Activated T-helper 17 cell treated with anti-CD3 and anti-CD28 coated beads, Interleukin-2, amount 50 U/mL, for 72 hours (primary cell): ENCODE measurements at places on chromosomes 7 and 10. TPM values are rescaled to one million over a fixed set of nuclear protein-coding genes. Genes with fewer than 3 reads are reported as not detected.

DNA sequence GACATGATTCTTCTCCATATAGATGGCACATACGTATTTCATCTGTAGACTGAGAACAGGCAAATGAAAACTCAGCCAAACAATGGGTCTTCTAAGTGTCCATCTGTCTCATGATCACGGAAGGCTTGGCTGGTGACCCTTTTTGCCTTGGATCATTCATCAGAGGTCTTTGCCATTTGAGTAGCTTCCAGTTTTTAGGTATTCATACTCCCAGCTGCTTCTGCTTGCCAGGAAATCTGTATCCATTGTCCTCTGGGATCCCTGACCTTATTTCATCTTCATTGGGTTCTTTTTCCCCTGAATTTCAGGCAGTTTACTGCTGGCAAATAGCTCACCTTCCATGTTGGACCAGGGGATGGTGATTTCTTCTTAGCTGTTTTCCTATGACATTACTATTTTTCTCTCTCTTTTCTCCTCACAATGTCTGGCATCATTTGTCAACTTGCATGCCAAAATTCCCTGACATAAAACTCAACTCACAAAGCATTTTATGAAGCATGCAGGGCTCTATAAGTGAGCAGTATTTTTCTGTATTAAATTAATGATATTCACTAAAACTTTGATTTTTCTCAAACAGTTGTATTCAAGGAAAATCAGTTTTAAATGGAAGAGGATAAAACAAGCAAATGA lies 241.2 kb downstream of the DNAJB9 start:
- no peak for ATAC-seq
- no peaks in the 10 kb centered on the region for H3K27me3 ChIP-seq
- H3K4me3 ChIP-seq, result no peak overlapping the region
- H3K27ac ChIP-seq, result no peak overlapping the region

DNA sequence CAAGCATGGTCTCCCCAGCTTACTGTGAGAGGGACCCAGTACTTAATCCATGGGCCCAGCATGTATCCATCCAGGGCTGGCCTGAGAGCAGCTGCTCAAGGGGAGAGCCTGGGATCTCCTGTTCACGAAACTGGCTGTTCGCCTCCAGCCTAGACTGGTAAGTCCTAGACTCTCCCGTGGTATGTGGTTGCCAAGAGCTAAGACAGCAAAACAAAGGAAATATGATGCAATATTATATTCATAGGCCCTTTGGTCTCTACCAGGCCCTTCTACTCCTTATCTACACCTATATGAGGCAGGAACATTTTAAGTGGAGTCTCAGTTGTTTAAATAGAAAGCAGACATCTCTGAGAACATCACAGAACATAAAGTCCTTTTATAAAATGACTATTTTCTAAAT lies 28.9 kb upstream of the STK17A start:
- H3K4me1 ChIP-seq, result peaks cover 15% of the 10 kb centered on the region
- H3K4me3 ChIP-seq, result peak overlapping the region; percentile 52
- peaks cover 4% of the 10 kb centered on the region for H3K27me3 ChIP-seq
- peak overlapping the region; percentile 49 for H3K27ac ChIP-seq
- no peaks in the 10 kb centered on the region for H3K36me3 ChIP-seq

Gene SLC26A4
- 14.7 TPM for total RNA-seq

DNA sequence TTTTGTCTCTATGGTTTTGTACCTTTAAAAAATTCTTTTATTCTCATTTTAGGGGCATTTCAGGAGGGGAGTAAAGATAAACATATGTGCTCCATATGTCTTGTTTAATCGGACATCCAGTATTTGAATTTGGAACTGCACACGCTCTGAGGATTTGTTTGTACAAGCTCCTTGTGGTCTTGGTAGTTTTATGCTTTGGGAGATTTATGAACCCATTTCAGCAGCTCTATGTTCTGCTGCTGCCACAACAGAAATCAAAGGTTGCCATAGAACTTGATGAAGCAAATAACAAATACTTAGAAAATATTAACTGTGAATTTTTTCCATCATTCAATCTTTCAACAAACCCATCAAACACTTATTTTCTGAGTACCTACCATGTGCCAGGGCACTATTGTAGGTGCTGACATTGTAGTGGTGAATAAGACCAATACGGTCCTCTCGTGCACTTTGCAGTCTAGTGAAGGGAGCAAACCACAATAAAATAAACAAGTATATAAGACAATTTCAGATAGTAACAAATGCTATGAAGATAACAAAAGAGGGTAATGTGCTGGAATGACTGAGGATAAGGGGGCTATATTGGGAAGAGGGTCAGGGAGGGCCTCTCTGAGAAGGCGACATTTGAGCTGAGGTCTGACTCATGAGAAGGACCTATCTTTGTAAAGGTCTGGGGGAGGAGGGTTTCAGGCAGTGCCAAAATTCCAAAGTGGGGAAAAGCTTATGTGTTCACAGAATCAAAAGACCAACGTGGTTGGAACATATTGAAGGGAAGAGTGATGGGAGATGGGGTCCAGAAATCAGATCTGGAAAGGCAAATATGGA lies 30.4 kb downstream of the MYPN start:
- H3K27ac ChIP-seq, result no peak overlapping the region
- H3K36me3 ChIP-seq, result no peaks in the 10 kb centered on the region
- no peak for ATAC-seq
- H3K4me3 ChIP-seq, result no peak overlapping the region
- H3K4me1 ChIP-seq, result no peaks in the 10 kb centered on the region
- H3K27me3 ChIP-seq, result peaks cover 14% of the 10 kb centered on the region

- no peak for ATAC-seq
- no peaks in the 10 kb centered on the region for H3K27me3 ChIP-seq
- no peaks in the 10 kb centered on the region for H3K36me3 ChIP-seq
- H3K4me3 ChIP-seq, result no peak overlapping the region
- H3K27ac ChIP-seq, result no peak overlapping the region
Observed at GRCh38 chr10:71911296-71911953, 52.8 kb upstream of the CHST3 start.

Gene ABCF2
- 55.2 TPM for total RNA-seq

Gene LLCFC1
- total RNA-seq, result not detected

- peak; percentile 49 for ATAC-seq
- H3K27me3 ChIP-seq, result no peaks in the 10 kb centered on the region
- H3K27ac ChIP-seq, result no peak overlapping the region
- H3K4me1 ChIP-seq, result peaks cover 18% of the 10 kb centered on the region
- H3K4me3 ChIP-seq, result no peak overlapping the region
Observed at GRCh38 chr10:15211464-15211979, 43.0 kb upstream of the NMT2 start.

DNA sequence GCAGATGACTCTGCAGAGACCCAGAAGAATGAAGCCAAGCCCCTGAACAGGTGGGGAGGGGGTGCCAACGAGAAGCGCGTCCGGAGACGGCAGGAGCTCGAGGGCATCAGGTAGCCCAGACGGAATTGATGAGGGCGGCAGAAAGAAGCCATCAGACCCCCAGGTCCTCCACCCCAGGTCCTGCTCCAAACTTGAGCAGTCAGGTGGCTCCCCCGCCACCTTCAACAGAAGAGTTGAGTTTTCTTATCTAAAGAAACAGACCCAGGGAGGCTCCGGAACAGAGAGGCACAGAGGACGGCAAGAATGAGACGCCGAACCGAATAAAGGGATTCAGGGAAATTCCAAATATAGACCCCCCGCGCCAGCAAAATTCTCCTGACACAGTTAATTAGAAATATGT lies 22.2 kb downstream of the RGS10 start:
- peaks cover 88% of the 10 kb centered on the region for H3K36me3 ChIP-seq
- H3K27ac ChIP-seq, result peak overlapping the region; percentile 44
- H3K4me1 ChIP-seq, result peaks cover 27% of the 10 kb centered on the region
- no peaks in the 10 kb centered on the region for H3K27me3 ChIP-seq
- ATAC-seq, result no peak
- H3K4me3 ChIP-seq, result no peak overlapping the region

DNA sequence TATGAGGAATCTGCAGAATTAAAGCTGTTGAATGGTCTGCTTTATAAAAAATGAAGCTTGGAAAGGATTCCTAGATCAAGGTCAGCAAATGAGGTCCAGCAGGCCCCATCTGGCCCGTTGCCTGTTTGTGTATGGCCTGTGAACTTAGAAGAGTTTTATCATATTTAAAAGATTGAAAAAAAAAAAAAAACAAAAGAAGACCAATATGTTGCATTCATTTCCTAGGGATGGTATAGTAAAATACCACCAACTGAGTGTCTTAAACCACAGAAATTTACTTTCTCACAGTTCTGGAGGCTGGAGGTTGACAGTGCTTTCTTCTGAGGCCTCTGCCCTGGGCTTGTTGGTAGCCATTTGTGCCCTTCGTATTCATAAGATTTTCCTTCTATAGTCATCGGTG lies 109.2 kb downstream of the PPP1R3A start:
- no peaks in the 10 kb centered on the region for H3K4me1 ChIP-seq
- ATAC-seq, result no peak
- no peaks in the 10 kb centered on the region for H3K27me3 ChIP-seq
- H3K27ac ChIP-seq, result no peak overlapping the region

DNA sequence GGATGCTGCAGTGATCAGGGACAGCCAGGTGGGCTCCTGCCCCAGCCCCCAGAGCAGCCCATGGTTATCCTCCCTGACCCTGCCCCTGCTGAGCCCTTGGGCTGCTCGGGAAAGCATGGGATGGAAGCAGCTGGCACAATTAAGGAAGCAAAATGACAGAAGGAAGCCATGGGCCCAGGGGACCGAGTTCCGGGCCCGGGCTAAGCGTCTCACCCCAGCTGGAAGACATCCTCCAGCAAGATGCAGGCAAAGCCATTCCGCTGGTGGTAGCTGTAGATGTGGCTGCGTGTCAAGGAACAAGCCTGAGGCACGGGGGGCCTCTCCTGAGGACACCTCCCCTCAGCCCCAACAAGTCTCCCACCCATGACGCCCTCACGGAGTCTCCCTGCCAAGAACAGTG lies 1.1 kb downstream of the ATG9B start:
- H3K27me3 ChIP-seq, result peaks cover 4% of the 10 kb centered on the region
- peak overlapping the region; percentile 77 for H3K27ac ChIP-seq
- no peak for ATAC-seq

- no peak overlapping the region for H3K4me3 ChIP-seq
- no peaks in the 10 kb centered on the region for H3K4me1 ChIP-seq
- no peak for ATAC-seq
- no peak overlapping the region for H3K27ac ChIP-seq
- H3K27me3 ChIP-seq, result peaks cover 4% of the 10 kb centered on the region
Observed at GRCh38 chr10:83915801-83916200, 223.5 kb upstream of the GHITM start.

Gene GRID2IP
- 0.32 TPM for total RNA-seq

Gene BMS1
- 26.7 TPM for total RNA-seq

Gene CRTAC1
- total RNA-seq, result not detected

DNA sequence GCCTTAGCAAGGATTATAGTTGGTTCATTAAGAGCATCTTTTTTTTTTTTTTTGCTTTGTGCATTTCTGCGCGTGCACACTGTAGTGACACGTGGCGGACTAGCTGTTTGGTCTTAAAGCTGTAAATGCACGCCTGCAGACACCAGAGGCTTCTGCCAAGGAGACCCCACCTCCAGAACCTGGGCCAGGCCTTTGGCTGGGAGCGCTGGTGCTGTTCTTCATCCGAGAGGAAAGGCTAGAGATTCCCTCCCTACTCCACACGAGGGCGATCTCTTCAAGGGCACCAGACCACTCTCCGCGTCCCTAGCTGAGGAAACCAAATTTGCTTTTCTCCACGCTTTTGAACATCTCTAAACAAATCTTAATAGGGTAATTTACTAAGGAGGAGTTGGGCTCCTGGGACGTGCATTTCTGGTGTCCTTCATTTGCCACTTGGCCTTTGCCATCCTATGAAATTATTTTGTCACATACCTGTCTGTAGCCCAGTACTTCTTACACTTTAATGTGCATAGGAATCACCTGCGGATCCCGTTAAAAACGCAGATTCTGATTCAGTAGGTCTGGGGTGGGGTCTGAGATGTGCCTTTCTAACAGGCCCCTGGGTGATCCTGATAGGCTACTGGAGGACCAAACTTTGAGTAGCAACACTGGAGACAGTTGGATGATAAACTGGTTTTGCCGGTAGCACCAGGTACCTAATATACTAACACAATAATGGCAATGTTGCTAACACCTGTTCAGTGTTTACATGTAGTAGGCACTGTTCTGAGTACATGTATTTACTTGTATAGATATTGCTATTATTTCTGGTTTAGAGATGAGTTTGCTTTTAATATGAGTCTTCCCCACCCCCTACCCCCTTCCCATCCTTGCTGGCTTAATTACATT lies 1.3 kb upstream of the SLC26A5 start:
- ATAC-seq, result peak; percentile 56
- no peak overlapping the region for H3K27ac ChIP-seq
- peaks cover 72% of the 10 kb centered on the region for H3K27me3 ChIP-seq
- H3K4me3 ChIP-seq, result no peak overlapping the region
- no peaks in the 10 kb centered on the region for H3K36me3 ChIP-seq

Gene TEX36
- not detected for total RNA-seq

- H3K4me3 ChIP-seq, result no peak overlapping the region
- H3K4me1 ChIP-seq, result no peaks in the 10 kb centered on the region
- ATAC-seq, result no peak
- no peaks in the 10 kb centered on the region for H3K36me3 ChIP-seq
Observed at GRCh38 chr7:35498416-35498815, 196.5 kb downstream of the HERPUD2 start.

DNA sequence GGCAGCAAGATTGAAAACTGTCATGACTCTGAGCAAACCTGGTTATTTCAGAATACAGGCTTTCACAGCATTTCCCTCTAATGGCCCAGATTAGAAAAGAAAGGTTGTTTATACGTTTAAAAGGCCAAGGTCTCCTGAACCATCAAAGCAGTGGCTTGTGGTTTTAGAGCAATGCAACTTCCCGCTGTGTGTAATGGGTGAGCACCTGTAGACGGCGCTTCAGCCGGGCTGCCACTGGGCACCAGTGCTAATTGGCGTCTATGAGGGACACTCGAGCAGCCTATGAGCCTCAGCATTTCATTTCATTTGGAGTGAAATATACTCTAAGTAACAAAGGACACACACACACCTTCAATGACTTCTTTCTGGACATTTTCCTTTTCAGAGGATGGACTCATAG lies 671.0 kb upstream of the FZD8 start:
- no peak for ATAC-seq
- H3K27me3 ChIP-seq, result no peaks in the 10 kb centered on the region
- no peaks in the 10 kb centered on the region for H3K36me3 ChIP-seq
- no peak overlapping the region for H3K27ac ChIP-seq
- H3K4me1 ChIP-seq, result no peaks in the 10 kb centered on the region

- no peaks in the 10 kb centered on the region for H3K27me3 ChIP-seq
- H3K4me3 ChIP-seq, result no peak overlapping the region
- H3K27ac ChIP-seq, result no peak overlapping the region
- ATAC-seq, result no peak
- no peaks in the 10 kb centered on the region for H3K4me1 ChIP-seq
- H3K36me3 ChIP-seq, result peaks cover 97% of the 10 kb centered on the region
Observed at GRCh38 chr7:99002148-99002826, 124.0 kb downstream of the TRRAP start.

- H3K4me1 ChIP-seq, result no peaks in the 10 kb centered on the region
- no peak overlapping the region for H3K27ac ChIP-seq
- H3K4me3 ChIP-seq, result no peak overlapping the region
- H3K36me3 ChIP-seq, result no peaks in the 10 kb centered on the region
- no peak for ATAC-seq
Observed at GRCh38 chr7:15370441-15370840, 191.4 kb downstream of the AGMO start.

Gene GPR26
- total RNA-seq, result not detected

DNA sequence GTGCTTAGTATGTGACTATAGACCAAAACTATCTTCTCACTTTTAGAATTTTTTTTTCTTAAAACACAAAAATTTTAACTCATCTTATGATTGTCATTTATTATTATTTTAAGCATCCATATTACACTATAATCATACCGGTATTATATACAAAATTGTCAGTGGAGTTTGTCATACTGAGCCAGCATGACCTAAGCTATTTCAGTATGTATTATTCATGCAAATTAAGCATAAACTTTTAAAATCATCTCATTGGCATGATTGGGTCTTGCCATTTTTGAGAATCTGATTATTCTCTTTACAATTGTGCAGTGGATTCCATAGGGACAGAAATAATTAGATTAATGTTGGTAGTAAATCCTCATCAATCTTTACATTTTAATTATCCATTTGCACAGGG lies 46.2 kb upstream of the STMP1 start:
- H3K4me3 ChIP-seq, result no peak overlapping the region
- peaks cover 97% of the 10 kb centered on the region for H3K36me3 ChIP-seq
- no peak for ATAC-seq
